SK-MEL-5 (cell line): ENCODE measurements at places on chromosomes 13 and 19. TPM values are rescaled to one million over a fixed set of nuclear protein-coding genes. Genes with fewer than 3 reads are reported as not detected.

Gene ZNF177
- 1.2 and 2.5 TPM in 2 replicates for total RNA-seq

Gene ITGBL1
- total RNA-seq: 0.34 and 0.59 TPM in 2 replicates

Gene RNF225
- total RNA-seq: not detected in 2 replicates

Gene CAPN12
- total RNA-seq: not detected in 2 replicates

Gene GRK1
- not detected in 2 replicates for total RNA-seq

Gene WASF3
- total RNA-seq: 17.2 and 17.4 TPM in 2 replicates

Gene HSH2D
- not detected in 2 replicates for total RNA-seq

Gene ZNF575
- total RNA-seq: not detected in 2 replicates

Gene SUGP2
- total RNA-seq: 26.5 and 26.6 TPM in 2 replicates

Gene USHBP1
- not detected in 2 replicates for total RNA-seq

Gene TRPM4
- total RNA-seq: 3.4 and 3.5 TPM in 2 replicates

- DNase-seq: no peak
Observed at GRCh38 chr19:30144242-30144758, 202.3 kb downstream of the URI1 start.

GRCh38 chr19:10848230-10848856, at the start of gene C19orf38:
C19orf38 (plus strand) TSS chr19:10848415; CDS start chr19:10848509, 94 bp downstream.
- DNase-seq: no peak

DNA sequence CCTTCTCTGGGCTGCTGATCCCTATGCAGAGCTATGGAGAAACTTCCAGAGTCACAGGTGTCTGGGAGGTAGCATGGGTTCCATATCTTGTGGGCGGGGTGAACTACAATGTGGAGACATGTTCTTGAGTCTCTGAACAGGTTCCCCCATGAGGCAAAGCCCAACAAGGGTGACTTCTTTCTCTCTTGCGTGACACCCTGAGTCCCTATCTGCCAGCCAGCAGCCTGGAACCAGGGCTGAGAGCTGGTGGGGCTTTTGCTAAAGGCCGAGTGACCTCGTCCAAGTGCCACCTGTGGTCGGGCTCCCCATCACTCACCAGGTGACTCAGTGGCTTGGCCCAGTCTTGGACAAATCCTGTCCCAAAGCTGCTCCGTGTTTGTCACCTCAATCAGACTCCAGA, 88.0 kb upstream of the ZNF536 start:
- no peak for DNase-seq

DNA sequence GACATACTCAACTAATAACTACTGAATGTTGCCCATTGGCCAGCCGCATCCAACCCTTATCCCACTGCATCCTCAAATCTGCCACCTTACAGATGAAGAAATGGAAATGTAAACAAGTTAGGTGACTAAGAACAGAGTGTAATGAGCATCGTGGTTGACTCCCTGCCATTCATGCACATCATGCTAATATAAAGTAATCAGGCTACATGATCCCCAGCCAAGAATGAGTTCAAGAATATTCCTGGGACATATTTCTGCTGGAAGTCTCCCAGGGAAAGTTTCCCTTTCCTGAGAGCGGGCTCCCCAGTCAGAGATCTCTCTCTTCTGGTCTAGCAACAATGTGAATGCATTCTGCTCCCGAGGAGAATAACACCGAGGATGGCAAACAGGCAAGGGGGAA, 55.9 kb upstream of the SERP2 start:
- DNase-seq: no peak

GRCh38 chr19:2252797-2253105, 3.5 kb downstream of the JSRP1 start:
- DNase-seq: no peak

DNA sequence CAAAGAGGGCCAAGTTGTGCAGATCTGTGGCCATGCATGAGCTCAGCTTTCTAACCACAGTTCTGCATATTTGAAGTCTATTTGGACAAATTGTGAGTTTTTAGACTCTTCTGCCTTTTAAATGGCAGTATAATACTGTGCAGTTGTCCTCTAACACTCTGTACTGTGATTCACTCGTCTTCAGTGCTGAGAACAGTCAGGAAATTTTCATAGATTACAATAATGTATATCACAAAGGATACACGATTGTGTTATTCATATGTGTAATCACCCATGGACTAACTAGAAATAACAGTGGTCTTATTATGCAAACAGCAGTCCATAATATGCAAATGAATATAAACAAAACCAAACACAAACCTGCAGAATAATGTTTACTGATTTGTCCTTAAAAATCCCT, 259.1 kb downstream of the PCDH9 start:
- no peak for DNase-seq

GRCh38 chr19:5799247-5800241, 5.3 kb upstream of the NRTN start:
- DNase-seq: no peak

- peak; percentile 6 for DNase-seq
Observed at GRCh38 chr19:32206065-32206464, 139.3 kb upstream of the ZNF507 start.

DNA sequence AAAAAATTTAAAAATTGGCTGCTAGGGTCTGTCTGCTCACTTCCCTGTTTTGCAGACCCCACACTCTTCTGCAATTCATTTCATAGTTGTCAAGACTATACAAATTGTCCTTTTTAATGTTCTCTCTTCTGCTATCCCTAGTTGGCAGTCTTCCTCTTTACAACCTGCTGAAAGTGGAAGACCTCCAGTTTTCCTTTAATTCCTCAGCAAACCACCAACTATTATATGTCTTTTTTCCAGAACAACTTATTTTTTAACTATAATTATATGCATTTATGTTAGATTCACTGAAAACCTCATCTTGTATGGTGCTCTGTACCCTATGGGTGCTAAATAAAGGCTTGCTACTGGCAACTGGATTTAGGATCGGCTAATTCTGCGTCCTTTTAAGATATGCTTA, 1.1 kb upstream of the PHF11 start:
- no peak for DNase-seq

DNA sequence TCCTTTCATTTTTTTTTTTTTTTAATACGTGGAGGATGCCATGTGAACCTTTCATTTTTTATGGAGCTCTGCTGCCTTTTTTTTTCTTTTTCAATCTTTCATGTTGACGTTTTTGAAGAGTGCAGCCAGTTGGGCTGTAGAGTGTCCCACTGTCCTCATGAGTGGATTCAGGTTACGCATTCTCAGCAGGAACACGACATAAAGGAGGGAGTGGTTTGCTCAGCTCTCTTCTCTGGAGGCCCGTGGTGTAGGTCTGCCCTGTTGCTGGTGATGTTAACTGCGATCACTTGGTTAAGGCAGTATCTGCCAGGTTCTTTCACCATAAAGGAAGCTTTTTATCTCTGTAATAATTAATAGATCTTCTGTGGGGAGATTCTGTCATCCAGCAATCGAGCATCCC, 26.7 kb upstream of the CACNG8 start:
- DNase-seq: no peak

GRCh38 chr13:21232599-21232998, 56.1 kb downstream of the MRPL57 start:
- no peak for DNase-seq

DNA sequence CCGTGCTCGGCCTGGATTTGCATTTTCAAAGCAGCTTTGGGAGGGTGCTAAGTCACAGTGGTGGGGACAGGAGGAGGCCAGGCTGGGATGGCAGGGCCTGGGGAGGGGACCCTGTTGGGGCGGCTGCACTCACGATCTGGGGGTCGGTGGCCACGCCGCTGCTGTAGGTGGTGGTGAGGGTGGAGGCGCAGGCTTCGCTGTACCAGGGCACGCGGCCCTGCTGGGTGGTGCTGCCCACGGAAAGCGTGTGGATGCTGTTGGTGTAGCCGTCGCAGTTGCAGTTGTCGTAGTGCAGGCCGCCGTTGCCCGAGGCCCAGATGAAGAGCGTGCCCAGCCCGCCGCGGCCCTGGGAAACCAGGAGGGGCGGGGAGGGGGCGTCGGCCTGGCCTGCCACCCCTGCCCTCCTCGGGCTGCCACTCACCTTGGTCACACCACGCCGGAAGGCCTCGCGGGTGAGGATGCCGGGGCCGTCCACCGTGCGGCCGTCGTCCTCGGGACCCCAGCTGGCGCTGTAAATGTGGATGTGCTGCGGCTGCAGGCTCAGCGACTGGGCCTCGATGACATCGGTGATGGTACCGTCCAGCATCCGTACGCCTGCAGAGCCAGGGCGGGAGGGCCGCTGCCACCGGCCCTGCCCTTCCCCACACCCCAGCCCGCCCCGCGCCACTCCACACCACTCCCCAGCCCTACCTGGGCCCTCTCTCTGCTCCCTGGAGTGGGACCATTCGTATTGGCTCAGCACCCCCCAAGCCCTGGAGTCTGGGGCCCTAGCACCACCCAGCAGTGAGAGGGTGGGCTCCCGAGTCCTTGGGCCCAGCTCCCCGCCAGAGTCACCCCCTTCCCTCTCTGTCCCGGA, 3.2 kb downstream of the PCSK4 start:
- DNase-seq: no peak
